ENCODE measurements at places on chromosomes 4 and X.
A peak's percentile ranks its signal among the peaks of the same experiment; 100 is the strongest.

- no peak for DNase-seq
Observed at GRCh38 chr4:8580321-8581093, at the start of gene GPR78. TSS of gene GPR78 (plus strand) at chr4:8580392. CDS start at chr4:8580983, 591 bp downstream.

GRCh38 chr4:15655223-15656037, at the start of gene FBXL5:
TSS of gene FBXL5 (minus strand) at chr4:15655357. CDS start at chr4:15655287, 70 bp downstream.
- peak; percentile 54 for DNase-seq

GRCh38 chr4:183030823-183031222, 68.2 kb upstream of the WWC2 start:
- no peak for DNase-seq

DNA sequence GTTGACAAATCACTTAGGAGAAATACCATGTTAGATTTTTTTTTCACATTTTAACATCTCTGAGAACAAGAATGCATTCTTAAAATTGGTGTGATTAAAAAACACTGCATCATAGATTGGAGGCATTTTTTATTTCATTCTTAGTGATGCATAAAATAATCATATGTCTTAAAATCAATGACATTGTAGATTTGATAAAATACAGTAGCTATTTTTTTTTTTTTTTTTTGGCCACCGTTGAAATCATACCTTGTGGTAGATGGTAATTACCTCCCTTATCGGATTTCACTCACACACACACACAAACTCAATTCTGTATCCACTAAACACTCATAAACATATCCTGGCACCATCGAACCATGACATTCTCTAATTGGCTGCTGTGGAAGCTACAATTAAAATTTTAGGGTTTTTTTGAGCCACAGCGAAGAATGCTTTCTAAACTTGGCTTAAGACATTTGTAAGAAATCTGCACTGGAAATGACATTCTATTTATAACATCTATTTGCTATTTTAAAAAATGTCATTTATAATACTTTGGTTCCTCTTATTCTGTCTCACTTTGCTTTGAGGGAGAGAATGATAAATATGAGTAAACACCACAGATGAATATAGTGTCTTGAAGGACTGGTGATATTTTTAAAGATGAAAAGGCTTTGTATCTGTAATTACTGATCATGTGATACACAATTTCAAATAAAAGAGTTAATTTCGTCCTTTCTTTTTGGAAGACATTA, 60.1 kb downstream of the CCSER1 start:
- no peak for DNase-seq

- DNase-seq = no peak
Observed at GRCh38 chr4:101960431-101960830, 169.9 kb downstream of the BANK1 start.

DNA sequence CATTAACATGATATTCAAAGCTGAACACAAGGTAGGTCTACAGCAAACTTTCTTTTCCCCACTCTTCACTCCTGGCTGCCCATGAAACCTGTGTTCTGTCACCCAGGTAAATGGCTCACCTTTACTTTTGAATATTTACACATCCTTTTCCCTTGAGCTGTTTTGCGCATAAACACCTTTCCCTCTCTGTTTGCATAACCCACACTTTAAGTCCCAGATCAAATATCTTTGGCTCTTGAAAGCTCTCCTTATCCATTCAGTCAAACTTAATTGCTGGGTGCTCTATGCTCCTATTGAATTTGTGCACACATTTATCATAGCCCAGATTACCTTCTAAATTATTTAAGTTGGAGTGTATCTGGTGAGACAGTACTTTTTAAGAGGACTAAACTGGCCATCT, 51.7 kb upstream of the ATP8A1 start:
- DNase-seq = no peak

DNA sequence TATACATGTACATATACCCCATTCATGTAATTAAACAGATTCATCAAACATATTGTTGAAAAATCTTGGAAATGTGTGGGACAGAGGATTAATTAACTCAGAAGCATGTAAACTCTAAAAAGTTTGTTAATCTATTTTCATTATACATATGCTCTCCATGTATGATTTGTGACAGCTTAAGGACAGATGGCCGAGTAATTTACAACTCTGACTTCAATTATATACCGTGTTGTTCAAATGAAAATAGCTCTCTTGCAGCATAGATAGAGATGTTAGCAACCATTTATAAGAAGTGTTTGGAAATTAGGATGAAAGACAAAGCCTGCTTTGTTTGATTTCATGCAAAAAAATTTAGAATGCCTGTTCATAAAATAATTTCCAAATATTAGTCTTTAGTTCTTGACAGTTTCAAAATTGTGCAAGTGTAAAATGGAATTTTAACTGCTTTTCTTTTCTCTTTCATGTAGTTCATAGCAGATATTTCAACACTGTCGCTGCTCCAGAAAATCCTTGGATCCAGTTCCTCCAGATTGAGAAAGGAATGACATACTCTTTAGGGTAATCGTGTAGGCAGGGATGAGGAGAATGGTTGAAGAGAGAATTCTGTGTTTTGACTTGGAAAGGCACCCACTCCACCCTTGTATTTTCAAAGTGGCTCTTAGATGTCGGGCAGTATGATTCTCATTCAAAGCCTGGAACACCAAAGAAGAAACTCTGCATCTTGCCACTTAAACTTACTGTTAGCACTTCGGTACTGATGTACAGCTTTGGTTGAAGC, 23.1 kb downstream of the AFF2 start:
- no peak for DNase-seq

DNA sequence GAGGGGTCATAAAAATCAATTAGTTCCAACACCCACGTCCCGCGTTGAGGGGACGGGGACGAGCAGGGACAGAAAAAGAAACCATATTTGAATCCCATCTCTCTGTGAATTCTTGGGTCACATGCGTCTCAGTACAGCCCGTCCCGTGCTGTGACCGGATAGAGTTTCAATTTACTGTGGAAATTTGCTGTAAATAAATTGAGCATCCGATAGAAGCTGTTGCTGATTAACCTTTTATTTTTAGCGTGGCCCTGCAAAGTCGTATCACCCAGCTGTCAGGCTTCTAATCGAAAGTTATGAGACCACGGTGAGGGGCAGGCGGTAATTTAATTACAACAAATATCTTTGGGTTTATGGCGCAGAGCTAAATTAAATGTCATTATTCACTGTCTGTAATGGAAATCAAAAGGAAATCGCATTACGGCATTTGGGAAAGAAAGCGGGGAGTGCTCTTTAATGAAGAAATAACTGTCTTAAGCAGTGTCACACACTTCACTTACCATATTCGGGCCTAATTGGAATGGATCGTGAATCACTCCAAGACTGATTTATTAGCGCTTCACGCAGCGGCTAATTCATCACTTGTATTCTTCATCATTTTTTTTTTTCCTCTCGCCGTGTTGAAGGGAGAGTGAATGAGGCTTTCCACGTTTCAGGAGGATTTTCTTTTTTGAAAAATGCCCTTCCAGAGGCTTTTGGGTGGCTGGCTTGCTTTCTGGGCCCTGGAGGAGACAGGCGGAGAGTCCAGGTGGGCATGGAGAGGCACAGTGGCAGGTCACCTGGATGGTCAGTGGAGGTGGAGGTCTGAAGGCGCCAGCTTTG, 7.3 kb downstream of the SHOX start:
- DNase-seq = no peak

- no peak for DNase-seq
Observed at GRCh38 chrX:148915474-148915873, 415.1 kb downstream of the AFF2 start.

- DNase-seq = peak; percentile 7
Observed at GRCh38 chrX:152632445-152633097, 5.1 kb upstream of the GABRQ start.

- DNase-seq = no peak
Observed at GRCh38 chrX:350148-350533, 31.5 kb upstream of the GTPBP6 start.

DNA sequence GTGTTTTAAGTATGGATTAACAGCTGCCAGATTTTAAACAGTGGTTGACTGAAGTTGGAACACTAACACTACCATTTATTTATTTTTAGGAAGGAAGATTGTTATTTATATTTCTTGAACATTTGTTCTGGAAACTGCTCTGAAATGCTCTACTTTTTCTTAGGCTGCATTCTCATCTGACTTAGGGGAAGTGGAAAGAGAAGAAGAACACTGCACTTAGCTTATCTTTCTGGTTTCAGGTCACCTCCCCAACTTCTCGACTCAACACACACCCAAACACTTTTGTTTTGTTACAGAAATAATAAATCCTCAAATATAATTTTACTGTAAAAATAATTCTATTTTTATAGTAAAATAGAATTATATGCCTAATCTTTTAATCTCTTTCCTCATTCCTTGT, 18.6 kb downstream of the BLTP1 start:
- DNase-seq = no peak

- no peak for DNase-seq
Observed at GRCh38 chr4:62709618-62710252, 1509.6 kb downstream of the ADGRL3 start.

GRCh38 chrX:11541510-11541909, 124.2 kb downstream of the ARHGAP6 start:
- DNase-seq = no peak

GRCh38 chrX:119648421-119648775, 42.2 kb upstream of the NKRF start:
- no peak for DNase-seq

DNA sequence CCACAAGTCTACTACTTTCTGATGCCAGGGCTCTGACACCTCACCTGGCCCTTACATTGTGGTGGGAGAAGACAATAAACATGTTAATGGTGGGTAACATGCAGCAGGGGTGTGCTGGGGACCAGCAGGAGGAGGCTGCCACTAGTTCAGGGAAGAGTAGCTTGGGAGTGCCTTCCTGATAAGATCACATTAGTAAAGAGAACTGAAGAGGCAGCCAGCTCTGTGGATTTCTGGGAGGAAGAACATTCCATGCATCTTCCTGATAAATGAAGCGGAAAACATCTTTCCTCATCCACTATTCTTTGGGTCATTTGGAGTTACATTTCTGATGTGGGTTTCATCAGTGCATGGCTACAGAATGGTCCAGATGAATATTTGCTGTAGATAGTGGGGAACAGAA, 9.0 kb downstream of the RNF150 start:
- DNase-seq = no peak

DNA sequence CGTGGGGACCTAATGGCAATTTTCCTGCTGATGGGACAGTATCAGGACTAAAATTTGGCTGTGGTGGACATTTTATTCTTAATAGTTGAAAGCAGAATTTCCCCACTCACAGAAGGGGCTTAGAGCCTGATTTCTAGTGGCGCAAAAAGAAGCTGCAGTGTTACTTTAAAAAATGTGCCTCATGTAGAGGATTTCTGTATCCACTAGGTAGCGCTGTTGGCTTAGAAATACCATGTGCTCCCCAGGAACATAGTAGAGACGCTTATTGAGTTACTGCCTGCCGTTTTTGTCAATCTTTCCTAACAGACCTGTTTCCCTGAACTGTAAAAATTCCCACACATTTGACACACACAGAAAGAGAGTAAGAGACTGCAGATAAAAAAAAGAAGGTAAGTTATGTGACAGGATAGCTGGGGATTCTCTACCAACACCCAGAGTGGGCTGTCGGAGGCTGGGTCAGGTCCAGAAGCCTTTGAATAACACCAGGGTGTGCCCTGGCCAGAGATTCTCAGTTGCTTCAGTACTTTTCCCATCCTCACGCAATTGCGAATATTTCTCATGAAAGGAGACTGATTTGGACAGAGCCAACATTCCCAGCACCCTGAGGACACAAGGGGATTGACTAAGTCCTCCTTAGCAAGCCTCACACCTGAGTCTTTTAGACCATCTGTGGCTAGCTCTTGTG, 88.4 kb downstream of the ZXDA start:
- DNase-seq = no peak

- no peak for DNase-seq
Observed at GRCh38 chr4:142817442-142817841, 28.7 kb downstream of the INPP4B start.

GRCh38 chr4:102342404-102343074, 2.7 kb downstream of the SLC39A8 start:
- no peak for DNase-seq

- no peak for DNase-seq
Observed at GRCh38 chrX:48154796-48155195, 24.4 kb downstream of the SPACA5B start.

- DNase-seq = no peak
Observed at GRCh38 chr4:33924811-33925210, 2319.5 kb downstream of the ARAP2 start.

GRCh38 chrX:112235547-112235946, 153.0 kb upstream of the TRPC5 start:
- no peak for DNase-seq

DNA sequence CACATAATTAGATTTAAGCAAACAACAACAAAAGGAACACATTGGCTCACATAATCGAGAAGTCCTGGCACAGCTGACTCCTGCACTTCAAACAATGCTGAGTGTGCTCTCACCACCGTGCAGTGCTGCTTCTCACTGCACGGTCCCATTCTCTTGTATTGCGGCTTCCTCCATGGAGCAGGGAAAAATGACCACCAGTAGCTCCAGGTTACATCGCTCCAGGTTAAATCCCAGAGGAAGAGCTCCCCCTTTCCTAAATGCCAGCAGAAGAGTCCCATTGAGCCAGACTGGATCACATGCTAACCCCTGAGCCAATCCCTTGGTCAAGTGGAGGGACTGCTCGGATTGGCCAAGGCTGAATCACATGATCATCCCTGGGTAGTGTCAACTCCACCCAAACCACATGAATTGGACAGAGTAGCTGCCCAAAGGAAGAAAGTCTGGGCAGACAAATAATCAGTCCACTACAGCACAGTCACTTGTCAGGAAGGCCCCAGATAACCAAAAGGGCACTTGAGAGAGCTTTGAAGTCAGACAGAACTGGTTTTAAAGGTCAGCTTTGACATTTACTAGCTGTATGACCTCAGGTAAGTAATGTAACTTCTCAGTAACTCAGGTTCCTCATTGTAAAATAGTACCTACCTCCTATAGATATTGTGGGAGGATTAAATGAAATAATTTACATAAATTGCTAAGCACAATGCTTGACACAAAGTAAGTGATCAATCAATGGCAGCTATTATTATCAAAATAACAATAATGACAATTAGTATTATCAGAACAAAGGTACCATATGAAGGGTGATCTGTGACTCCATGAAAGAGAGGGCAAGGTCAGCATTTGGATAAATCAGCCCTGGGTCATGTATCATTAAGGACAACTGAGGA, 14.3 kb downstream of the TEC start:
- no peak for DNase-seq

- no peak for DNase-seq
Observed at GRCh38 chrX:19212037-19212436, 89.8 kb upstream of the ADGRG2 start.

GRCh38 chr4:151573474-151573873, 164.5 kb downstream of the FHIP1A start:
- DNase-seq = no peak
